ENCODE measurements at places on chromosomes 12 and 14. TPM values are rescaled to one million over a fixed set of nuclear protein-coding genes. Genes with fewer than 3 reads are reported as not detected.

The GALNT8 gene
- 0.23 TPM for total RNA-seq

The FIGNL2 gene
- total RNA-seq = not detected

The SLC7A7 gene
- 5.2 TPM for total RNA-seq

The SLC6A12 gene
- not detected for total RNA-seq

The SOAT2 gene
- total RNA-seq = not detected

The TBC1D30 gene
- total RNA-seq = 0.39 TPM

The PRICKLE1 gene
- 3.6 TPM for total RNA-seq

The SLC4A8 gene
- total RNA-seq = 0.30 TPM

The PLA2G1B gene
- not detected for total RNA-seq

The LAG3 gene
- 0.08 TPM for total RNA-seq

The SERPINA9 gene
- not detected for total RNA-seq

The ANKRD33 gene
- not detected for total RNA-seq

The RGS6 gene
- total RNA-seq = not detected

The IL31 gene
- total RNA-seq = not detected

The PLD4 gene
- total RNA-seq = not detected

The TMCC3 gene
- 12.7 TPM for total RNA-seq

The LRRC9 gene
- not detected for total RNA-seq

The LUM gene
- total RNA-seq = 7.5 TPM

The SIRT4 gene
- total RNA-seq = 0.49 TPM

The RCOR1 gene
- total RNA-seq = 14.1 TPM

The TAMALIN gene
- total RNA-seq = 0.23 TPM

The SIX4 gene
- total RNA-seq = 9.5 TPM

The ASCL1 gene
- not detected for total RNA-seq

The PPP4R4 gene
- total RNA-seq = 17.3 TPM

The ISM2 gene
- total RNA-seq = not detected

The GLI1 gene
- total RNA-seq = 3.4 TPM

The AQP6 gene
- total RNA-seq = 0.47 TPM

The RAPGEF3 gene
- total RNA-seq = 28.3 TPM

The TAS2R13 gene
- total RNA-seq = not detected

The ZNF891 gene
- total RNA-seq = 0.11 TPM

The KLHL28 gene
- 4.1 TPM for total RNA-seq

The SLC39A5 gene
- total RNA-seq = not detected

The MLEC gene
- 66.6 TPM for total RNA-seq

The PSMB11 gene
- total RNA-seq = not detected

The CLEC9A gene
- total RNA-seq = not detected

The TNFAIP2 gene
- 3.3 TPM for total RNA-seq

The CCDC88C gene
- 0.86 TPM for total RNA-seq

The EXOC5 gene
- 36.9 TPM for total RNA-seq

The TEX52 gene
- total RNA-seq = not detected

The EIF2S3B gene
- 4.6 TPM for total RNA-seq

The TAS2R50 gene
- not detected for total RNA-seq

The ENDOU gene
- total RNA-seq = not detected

The ARF3 gene
- total RNA-seq = 83.3 TPM

The POTEG gene
- not detected for total RNA-seq

The TTC9 gene
- total RNA-seq = 0.46 TPM

The SLC11A2 gene
- total RNA-seq = 25.5 TPM

The DGLUCY gene
- total RNA-seq = 27.6 TPM

The RASSF8 gene
- total RNA-seq = 10.3 TPM

The RFLNA gene
- 26.7 TPM for total RNA-seq
